ENCODE measurements at places on chromosomes 13 and 19.

- DNase-seq: no peak
Measured at GRCh38 chr13:44159633-44160279, 213.9 kb upstream of the SERP2 start.

DNA sequence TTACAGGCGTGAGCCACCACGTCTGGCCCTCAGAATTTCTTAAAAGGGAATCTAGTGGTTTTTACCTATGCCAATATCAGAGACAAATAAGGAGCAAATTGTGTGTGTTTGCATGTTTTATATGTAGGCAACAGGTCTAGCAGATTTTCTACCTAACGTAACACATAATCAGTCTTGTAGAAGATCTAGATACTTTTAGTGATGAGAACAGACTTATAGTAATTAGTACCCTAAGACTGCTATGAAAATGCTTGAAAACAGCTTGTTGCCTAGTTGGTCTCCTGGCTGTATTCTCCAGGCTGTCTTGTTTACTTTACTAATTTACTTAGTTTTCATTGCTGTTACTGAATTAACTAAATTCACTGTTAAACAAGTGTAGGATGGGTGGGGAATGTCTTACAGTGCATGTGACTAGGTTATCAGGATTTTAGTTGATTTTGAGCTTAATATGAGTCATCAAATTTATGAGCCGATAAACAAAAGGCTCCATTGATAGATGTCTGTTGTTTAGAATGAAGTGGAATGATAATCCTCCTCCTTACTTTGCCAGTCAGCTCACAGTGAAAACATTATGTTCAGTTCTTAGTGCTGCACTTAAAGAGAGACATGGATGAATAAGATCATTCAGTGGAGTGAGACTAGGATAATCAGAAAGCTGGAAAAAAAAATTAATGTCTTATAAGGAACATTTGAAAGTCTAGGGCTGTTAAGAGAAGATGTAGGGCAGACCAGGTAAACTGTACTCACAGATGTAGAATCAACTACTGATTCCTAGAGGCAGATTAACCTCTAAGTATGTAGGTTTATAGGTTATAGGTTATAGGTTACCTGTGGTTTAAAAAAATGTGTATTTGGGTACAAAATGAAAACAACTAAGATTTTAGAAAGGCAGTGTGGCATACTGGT is 22.4 kb downstream of the GTF2F2 start:
- DNase-seq: peak; percentile 12

DNA sequence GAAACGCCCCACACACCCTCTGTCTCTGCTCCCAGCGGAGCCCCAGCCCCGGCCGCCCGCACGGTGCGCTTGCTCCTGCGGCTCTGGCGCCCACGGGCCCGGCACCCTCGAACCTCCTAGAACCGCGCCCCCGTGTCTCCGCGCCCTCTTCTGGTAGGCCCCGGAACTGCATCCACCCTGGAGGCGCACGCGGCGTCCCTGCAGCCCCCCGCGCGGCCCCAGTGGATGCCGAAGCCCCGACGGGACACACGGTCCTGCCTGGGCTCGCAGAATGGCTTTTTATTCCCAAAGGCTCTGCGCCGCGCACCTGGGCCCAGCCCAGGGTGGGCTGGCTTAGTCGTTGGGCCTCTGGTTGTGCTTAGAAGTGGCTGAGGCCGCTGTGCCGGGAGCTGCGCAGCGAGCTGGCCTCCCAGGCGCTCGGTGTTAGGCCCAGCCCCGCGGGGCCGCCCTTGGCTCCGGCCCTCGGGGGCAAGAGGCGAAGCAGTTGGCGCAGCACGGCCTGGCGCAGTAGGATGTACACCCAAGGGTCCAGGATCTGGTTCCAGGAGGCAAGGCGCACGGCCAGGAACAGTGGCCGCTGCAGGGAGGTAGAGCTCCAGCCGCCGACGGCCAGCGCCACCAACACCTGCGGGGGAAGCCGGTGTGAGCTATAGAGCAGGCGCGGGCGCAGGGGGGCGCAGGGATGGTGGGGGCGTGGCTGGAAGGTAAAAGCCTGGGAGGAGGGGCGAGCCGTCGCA is 2.8 kb downstream of the PTGER1 start:
- peak; percentile 24 for DNase-seq

- no peak for DNase-seq
Measured at GRCh38 chr19:46599716-46600373, 1.3 kb upstream of the CALM3 start.

DNA sequence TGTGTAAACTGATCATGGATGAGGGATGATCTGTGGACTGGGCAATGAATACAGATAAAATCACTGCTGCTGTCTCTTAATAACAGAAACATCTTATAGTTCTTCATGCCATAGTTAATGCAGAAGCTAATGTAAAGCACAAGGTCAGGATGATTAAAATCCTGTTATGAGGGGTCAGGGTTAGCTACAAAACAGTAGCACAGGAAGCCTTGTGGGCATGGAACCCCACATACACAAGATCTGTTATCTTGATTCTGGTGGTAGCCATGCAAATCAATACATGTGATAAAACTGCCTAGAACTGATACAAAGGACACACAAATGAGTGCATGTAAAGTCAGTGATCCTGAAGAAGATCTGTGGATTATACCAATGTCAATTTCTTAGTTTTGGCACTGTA is 96.4 kb downstream of the KLF12 start:
- no peak for DNase-seq

DNA sequence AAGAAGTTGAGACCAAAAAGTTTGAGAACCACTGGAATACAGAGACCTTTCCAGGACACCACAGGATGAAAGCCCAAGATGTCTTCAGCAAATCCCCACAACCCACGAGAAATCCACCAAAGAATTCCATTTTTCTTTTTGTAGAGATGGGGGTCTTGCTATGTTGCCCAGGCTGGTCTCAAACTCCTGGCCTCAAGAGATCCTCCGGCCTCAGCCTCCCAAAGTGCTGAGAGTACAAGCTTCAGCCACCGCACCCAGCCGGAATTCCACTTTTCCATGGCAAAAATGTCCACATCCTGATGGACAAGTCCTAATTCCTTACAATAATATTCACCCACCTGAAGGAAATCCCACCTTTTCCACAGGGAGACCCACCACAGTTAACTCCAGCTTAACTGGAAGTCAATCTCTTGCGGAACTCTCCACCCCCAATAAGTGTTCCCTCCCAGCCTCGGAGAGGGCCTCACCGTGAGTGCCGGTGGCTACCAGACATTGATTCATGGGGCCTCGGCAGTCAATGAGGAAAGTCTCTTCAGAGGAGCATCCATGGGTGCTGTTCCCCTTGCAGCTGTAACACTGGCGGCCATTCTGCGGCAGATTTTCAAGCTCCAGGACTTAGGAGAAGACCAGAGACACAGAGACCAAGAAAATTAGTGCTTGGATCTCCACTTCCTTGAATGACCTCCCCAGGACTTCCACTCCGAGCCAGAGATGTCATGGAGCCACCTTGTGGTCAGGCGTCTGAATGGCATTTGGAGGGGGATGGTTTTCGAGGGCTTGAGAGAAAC is 12.3 kb upstream of the CADM4 start:
- DNase-seq: no peak

GRCh38 chr13:104979281-104980030 is 1556.0 kb downstream of the EFNB2 start:
- no peak for DNase-seq

Data from NCI-H1048 (cell line).